NCI-H1417 treated with DMSO at 0.1 percent for 48 hours (cell line): ENCODE measurements at places on chromosomes 7 and 10.

GRCh38 chr10:104324221-104324686 lies 14.0 kb downstream of the ITPRIP start:
- DNase-seq = no peak

- DNase-seq = no peak
Measured at GRCh38 chr10:71971311-71971731, 7.1 kb downstream of the CHST3 start.

DNA sequence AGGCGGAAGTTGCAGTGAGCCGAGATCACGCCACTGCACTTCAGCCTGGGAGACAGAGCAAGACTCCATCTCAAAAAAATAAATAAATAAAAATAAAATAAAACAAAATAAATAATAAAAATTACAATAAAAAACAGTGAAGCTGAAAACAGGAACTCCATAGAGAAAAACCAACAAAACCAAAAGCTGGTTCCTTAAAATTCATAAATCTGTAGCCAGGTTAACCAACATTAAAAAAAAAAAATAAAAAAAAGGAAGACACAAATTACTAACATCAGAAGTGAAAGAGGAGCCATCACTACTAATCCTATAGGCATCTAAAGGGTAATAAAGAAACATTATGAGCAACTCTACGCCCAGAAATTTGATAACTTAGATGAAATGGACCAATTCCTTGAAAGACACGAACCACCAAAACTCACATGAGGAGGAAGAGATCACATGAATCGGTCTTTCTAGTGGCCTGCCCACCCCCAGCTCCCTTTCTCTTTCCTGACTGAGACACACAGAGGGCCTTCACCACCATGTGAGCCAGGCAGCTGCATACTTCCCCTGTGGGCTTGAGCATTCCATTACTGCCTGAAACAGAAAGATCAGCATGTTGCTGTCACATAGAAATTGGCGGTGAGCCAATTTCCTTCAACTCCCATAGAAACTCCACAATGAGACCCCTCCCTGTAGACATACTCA lies 208.7 kb downstream of the MAD1L1 start:
- DNase-seq = no peak

DNA sequence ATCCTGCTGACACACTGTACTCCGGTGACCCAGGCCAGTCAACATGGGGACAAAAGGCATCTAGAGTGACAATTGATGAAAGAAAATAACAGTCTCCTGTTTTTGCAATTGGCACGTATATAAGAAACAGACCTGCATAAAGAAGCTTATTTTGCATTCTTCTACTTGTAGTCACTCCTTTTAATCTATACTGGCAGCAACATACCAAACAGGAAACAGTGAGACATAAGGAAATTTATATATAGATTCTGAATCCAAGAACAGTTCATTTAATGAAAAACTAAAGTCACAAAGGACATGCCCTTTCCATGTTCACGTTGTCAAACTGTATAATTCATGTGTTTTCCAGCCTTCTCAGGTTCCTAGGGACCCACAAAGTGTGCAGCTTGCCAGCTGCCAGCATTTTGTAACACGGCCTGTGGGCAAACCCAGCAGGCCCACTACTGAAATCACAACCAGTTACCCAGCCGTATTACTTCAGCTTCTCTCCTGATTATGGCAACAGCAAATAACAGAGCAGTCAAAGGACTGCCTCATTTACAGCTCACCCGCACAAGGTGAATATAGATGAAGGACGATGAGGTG lies 72.3 kb downstream of the AMPH start:
- DNase-seq = no peak

DNA sequence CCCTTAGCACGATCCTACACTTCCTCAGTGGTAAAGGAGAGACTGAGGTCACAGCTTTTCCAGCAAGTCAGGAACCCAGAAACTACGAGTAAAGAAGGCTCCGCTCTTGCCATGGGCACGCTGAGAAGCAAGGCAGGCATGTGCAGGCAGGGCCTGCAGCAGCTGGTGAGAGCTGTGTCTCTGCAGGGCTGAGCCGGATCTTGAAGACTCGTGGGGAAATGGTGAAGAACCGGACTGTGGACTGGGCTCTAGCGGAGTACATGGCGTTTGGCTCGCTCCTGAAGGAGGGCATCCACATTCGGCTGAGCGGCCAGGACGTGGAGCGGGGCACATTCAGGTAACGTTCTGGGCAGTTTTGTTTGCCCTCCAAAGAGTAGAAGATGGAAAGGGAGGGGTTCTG lies 51.9 kb upstream of the ZMIZ2 start:
- no peak for DNase-seq

DNA sequence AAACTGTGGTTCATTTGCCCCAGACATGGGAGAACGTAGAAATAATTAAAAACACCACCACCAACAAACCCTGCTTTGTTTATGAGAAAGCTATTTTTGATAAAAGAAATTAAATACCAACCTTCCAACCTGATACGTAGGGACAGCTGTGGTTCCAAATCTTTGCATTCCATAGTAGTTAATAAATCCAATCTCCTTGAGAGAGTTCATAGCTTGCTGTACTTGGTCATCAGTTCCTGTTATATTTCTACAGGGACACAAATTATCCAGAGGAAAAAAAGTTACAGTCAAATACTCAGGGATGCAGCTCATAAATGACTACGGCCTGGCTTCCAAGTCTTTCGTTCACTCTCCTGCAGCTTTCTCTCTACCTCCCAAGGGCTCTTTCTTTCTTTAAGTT lies 41.1 kb downstream of the PUS7 start:
- no peak for DNase-seq

- DNase-seq = no peak
Measured at GRCh38 chr10:43735907-43736306, 87.2 kb upstream of the ZNF32 start.

DNA sequence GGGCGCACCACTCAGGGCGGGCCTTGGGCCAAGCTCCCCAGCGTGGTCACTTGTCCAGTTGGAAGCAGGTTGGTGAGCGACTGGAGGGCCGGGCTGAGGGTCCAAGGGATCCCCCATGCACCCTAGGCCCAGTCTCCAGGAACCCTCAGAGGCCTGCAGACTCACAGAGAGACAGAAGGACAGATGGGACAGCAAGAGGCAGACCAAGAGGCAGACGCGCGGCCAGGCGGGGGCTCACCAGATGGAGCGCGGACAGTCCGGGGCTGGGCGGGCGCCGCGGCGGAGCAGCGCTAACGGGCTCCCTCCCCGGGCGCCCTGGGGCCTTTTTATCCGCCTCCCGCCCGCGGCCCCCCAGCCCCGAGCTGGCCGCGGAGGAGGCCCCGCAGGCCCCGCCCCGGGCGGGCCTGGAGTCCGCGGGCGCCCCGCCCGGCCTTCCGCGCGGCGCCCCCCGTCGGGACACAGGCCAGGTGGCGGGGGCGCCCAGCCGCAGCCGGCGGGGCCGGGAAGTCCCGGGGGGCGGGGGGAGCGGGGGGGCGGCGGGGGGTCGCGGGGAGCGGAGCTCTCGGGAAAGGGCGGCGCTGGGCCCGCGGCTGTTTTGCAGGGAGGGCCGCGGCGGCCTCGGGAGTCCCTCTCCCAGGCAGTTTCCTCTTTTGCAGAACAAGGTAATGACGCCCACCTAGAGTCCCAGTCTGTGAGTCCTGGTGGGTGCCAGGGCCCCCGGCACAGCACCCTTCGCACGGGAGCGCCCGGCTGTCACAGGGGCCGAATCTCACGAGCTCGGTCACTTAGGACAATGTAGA lies at the start of gene LOXL4:
TSS of gene LOXL4 (minus strand) at position 301 of the 800 bp plus-strand sequence. CDS start 5,175 bp downstream, outside the sequence.
- no peak for DNase-seq

GRCh38 chr7:110800984-110801383 lies 289.9 kb upstream of the LRRN3 start:
- DNase-seq = no peak

DNA sequence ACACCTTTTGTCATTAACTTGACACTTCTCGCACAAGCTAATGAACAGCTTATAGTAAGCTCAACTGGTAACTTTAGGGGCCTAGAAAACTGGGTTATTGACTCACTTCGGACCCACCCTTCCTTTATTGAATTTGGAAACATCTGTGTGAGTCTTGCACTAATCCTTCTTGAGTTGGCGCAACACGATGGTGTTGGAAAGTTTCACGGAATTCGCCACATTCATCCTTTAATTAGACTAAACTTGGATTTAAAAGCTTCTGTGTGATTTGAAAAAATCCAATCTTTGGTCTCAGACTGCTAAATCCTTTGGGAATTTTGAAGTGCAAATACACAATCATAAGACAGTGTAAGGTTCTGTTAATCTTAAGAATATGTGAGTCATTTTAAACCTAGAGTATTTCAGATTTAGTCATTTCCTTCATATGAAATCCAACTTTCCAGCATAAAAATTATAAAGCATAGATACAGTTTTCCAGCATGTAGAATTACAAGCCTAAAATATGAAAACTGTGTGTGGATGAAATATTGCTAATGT lies 15.1 kb downstream of the FZD8 start:
- DNase-seq = no peak

DNA sequence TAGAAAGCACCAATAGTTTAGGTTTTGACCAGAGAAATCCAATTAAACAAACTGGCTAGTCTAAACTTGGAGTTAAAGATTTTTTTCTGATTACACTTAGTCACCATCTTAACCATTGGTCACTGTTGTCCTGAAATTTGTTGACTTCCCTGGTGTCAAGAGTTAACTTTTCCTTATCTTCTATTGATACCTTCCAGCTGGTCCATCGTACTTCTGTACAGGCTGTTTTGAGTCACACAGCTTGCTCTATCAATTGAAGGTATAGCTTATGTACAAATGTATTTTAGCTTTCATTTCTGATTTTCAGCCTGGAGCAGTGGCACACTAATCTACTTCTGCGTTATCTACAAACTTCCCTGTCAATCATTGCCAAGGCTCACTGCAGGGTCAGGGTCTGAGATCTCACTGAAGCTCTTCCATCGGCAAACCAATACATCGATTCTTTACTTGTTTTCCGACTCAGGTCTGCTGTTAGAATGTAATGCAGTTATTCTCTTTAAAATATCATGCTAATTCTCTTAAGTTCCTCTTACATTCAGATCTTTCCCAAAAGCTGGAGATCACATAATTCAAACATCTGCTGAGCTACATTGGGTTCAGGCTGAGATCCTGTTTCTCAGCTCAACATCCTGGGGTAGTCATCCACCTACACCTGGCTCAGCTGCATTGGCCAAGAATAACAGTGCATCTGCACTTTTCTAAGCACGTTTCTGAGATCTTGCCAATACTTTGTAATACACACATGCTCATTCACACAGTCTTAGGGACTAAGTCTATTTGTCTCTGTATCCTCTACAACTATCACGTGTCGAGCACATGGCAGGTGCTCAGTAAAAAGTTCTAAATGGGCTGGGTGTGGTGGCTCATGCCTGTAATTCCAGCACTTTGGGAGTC lies 11.3 kb downstream of the MRPS33 start:
- DNase-seq = no peak

- no peak for DNase-seq
Measured at GRCh38 chr7:156015237-156016020, 203.2 kb upstream of the SHH start.

DNA sequence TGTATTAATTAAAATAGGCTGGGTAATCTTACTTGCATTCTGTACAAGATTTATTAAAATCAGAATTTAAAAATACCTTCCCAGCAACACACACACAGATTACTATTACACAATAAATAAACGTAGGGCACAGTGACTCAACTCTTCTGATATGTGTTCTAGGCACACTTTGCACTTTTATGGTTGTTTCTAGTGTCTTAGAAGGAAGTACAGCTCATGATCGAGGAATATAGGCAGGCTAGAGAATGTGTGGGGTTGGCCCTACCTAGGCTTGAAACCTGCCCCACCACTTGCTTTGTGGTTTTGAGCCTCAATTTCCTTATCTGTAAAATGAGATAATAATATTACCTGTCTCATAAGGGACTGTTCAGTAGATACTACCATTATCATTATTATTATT lies 30.5 kb downstream of the ARMC3 start:
- DNase-seq = no peak
